ENCODE measurements at places on chromosomes 2 and 18.

- DNase-seq = no peak
These were observed 83.0 kb downstream of the ADD2 start for GRCh38 chr2:70684846-70685622.

DNA sequence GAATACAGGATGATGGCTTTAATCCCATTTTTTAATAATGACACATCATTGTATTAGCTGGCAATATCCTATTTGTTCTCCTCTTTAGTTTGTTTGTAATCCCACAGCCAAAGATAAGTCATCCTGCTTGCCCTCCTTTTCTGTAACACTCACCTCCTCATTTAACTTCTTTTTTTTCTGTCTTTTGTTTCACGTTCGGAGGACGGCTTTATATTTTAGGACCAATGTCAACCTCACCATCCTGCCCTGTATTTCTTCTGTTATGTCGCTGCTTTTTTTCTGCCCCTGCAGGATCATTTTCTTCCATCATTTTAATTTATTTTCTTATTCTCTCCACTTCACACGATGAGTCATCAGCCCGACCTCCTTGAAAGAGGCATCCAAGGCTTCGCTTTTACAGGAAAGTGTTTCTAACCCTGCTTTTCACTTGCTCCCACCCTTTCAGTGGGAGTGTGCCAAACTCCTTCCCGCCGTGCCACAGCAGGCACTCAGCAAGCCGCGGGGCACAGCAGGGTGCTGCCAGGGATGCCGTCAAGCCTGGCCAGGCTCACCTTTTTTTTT is 11.4 kb downstream of the RAB31 start:
- DNase-seq = no peak

DNA sequence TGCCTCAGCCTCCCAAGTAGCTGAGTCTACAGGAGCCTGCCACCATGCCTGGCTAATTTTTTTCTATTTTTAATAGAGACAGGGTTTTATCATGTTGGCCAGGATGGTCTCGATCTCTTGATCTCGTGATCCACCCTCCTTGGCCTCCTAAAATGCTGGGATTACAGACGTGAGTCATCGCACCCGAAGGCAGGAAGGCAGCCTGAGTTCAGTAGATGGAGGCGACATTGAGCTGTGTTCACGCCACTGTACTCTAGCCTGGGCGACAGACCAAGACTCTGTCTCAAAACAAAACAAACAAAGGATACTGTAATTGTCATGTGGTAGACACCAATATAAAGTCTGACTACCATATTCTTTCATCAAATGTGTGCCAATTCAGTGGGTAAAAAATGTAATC is 500.9 kb upstream of the DSEL start:
- DNase-seq = no peak

- DNase-seq = no peak
These were observed 98.1 kb downstream of the SETBP1 start for GRCh38 chr18:44778788-44779187.

DNA sequence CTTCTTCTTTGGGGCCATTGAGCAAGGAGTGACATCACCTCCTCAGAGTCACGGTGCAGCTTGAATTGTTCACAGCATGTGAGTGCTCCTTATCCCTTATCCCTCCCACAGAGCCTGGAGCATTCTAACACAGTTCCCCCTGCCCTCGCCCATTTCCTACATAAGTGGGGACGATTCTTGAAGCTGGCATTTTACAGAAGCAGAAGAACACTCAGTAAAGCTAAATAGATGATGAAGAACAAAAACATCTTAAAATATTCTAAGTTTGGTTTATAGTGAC is 135.8 kb upstream of the APCDD1 start:
- DNase-seq = no peak

- DNase-seq = no peak
These were observed 57.8 kb downstream of the TGOLN2 start for GRCh38 chr2:85269959-85270358.

DNA sequence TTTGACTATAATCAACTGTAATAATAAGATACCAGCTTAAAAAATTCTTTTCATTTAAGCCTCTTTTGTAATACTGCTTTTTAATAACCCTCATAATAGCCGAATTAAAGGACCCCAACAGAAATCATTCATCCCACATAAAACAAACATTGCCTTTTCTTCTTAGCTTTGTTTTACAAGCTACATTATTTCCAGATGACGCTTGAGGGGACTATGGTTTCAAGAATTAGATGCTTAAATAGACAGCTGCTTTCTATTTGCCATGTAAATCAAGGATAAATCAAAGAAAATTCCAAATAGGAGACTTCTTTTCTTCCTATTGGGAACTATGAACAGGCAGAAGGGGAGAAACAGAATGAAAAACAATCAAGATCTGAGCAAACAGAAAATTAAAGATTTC is 200.7 kb upstream of the SMAD7 start:
- DNase-seq = no peak

GRCh38 chr18:45723567-45724355 is at the start of gene SLC14A1:
Gene SLC14A1 (plus strand): TSS chr18:45724181. CDS start chr18:45730321, 6,140 bp downstream.
- DNase-seq = no peak

DNA sequence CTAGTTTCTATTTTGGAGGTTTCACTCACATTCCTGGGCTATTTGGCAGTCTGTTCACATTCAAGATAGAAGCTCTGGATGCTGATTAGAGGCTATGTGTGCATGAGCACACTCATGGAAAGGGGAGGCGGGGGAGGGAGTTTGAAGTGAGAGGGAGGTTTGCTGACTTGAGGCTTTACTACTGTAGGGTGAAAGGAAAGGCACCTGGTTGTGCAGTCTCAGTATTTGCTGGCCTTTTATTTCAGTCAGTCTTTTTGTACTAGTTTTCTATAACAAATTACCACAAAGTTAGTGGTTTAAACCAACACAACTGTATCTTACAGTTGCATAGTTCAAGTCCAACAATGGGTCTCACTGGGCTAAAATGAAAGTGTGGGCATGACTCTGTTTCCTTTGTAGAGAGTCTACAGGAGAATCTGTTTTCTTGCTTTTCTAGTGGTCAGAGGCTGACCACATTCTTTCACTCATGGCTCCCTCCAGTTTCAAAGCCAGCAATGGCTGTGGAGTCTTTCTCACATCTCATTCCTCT is 47.7 kb upstream of the NR4A2 start:
- DNase-seq = no peak

- DNase-seq = no peak
These were observed 227.9 kb downstream of the PRKCE start for GRCh38 chr2:45879406-45879805.

DNA sequence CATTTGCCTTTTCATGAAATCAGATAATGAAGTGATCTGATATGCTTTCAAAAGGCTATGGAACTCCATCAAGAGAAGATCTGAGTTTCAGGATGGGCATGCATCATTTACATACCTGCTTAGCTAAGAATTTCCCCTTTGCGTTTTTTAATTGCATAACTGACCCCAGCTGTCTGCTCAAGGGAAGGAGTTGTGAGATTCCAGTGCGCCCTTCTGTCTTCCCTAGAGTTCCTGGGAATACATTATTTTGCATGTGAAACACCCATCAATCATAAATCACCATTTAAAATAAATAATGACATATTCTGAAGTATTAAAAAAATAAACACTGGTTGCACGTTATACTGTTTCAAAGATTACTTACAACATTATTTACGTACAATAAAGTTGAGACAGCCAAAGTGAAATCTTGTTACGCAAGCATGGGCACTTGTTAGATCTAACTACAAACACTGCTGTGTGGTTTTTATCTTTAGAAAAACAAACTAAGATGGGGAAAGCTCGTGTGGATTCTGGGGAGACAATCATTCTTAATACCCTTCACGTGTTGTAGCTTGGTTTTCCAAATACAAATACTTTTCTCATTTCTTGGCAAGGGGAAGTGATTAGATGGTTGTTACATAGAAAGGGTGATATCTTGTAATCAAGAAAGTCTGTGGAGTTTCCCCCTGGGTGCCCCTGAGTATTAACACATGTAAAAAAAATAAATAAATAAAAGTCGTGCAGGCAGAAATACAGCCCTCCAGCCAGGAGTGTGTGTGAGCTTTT is 125.7 kb upstream of the LMAN1 start:
- DNase-seq = no peak

GRCh38 chr18:44482761-44483160 is 197.9 kb upstream of the SETBP1 start:
- DNase-seq = no peak

DNA sequence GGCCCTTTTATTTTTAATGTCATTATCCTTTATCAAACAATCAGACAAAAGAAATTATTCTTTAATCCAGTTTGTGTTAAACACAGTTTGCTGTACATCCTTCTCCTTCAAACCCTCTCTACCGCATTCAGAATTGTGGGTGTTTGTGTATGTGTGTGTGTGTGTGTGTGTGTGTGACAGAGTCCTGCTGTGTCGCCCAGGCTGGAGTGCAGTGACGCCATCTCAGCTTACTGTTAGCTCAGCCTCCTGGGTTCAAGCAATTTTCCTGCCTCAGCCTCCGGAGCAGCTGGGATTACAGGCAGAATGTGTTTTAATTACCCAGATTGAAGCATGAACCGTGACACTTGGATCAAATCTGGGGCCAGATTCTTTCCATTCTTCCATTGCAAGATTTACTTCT is 723.7 kb downstream of the DCDC2C start:
- no peak for DNase-seq

GRCh38 chr2:230435431-230435830 is 19.4 kb downstream of the SP100 start:
- no peak for DNase-seq

GRCh38 chr2:18677280-18677679 is 87.9 kb upstream of the NT5C1B start:
- no peak for DNase-seq
